Activated naive CD8-positive, alpha-beta T cell treated with anti-CD3 and anti-CD28 coated beads for 36 hours (primary cell): ENCODE measurements at places on chromosomes 1 and 21.

DNA sequence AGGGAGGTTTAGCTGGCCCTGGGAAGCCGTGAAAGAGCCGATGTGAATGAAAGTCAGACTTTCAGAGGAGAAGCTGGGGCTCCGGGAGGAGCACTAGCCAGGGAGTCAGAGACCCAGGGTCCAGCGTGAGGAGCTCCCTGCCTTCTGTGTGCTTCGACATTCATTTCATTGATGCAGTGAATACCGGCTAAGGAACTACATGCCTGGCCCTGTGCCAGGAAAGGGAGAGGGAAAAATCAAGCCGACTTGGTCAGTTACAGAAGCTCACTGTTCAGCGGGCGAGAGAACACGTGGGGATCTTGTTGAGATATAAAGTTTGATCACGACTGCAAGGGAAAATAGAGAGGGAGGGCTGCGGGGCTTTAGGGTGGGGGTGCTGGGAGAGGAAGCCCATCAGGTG is 76.7 kb upstream of the RUNX3 start:
- DNase-seq, result no peak

GRCh38 chr21:43965911-43966585 is 46.1 kb upstream of the TRAPPC10 start:
- no peak for DNase-seq

GRCh38 chr21:34771512-34772028 is 102.8 kb downstream of the CLIC6 start:
- DNase-seq, result no peak

DNA sequence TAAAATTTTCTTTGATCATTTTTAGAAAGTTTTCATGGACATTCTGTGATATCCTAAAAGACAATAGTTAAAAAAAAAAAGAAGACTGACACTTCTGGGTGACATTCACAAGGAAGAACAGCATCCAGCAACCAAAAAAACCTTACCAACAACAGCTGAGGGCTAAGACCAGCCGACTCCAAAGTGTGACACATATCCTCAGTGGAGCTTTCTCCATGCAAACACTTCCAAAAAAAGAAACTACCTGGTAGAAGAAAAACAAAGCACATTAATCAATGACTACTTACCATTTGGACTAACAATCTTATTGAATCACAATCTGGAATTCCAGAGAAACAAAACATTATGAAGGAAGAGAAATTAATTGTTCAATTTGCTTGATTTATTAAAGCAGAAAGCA is 88.2 kb downstream of the IARS2 start:
- no peak for DNase-seq

- DNase-seq, result no peak
These were observed 184.2 kb downstream of the SLC44A5 start for GRCh38 chr1:75426688-75427087.

DNA sequence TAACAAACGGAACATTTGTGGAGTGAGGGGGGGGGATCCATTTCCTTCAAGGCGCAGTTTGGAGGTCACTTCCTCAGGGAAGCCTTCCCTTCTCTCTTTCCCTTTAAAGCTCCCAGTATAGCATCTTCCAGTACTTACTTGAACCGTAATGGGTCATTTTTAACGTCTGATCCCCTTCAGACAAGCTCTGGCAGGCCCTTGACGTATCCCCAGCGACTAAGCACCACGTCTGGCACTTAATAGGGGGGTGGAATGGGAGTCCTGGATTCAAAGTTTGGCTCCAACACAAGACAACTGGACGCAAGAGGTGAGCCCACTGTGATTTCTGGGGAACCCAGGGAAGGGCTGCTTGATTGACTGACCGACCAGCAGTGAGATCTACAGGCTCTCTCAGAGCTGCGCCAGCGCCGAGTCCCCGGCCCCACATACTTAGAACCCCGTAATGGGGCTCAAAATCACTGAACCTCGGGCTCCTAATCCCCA is 441 bp downstream of the YARS1 start:
- DNase-seq, result no peak

GRCh38 chr21:32886339-32886738 is 114.8 kb upstream of the PAXBP1 start:
- no peak for DNase-seq

- DNase-seq, result no peak
These were observed 10.7 kb upstream of the CCN1 start for GRCh38 chr1:85569737-85570404.

GRCh38 chr1:33255347-33256220 is 708 bp upstream of the ZNF362 start:
- peak; percentile 48 for DNase-seq

DNA sequence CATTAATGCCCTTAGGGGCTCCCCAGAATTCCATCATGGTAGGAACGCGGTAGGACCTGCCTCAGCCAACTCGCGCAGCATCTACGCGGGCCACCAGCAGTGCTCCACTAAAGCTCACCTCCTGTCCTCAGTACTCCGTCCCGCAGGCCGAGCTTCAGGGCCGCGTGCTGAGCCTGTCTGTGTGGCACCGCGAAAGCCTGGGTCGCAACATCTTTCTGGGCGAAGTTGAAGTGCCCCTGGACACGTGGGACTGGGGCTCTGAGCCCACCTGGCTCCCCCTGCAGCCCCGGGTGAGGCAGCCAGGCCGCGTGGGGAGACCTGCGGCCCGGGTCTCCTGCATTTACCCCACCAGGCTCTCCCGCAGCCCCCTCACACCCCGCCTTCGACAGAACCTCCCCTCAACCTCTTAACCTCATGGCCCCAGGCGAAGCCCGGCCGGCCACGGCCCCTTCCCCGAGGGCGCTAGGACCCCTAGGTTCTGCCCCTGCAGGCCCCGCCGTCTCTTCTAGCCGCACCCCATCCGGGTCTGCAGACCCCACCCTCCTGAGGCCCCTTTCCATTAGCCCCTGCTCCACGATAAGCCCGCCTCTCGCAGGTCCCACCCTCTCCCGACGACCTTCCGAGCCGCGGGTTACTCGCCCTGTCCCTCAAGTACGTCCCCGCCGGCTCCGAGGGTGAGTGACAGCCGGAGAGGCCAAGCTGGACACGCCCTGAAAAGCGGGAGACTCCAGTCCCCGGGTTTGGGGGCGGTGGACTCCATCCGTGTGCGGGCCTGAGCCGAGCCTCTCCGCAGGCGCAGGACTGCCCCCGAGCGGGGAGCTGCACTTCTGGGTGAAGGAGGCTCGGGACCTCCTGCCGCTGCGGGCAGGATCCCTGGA is 9.1 kb downstream of the SYTL1 start:
- no peak for DNase-seq

- DNase-seq, result no peak
These were observed 53.3 kb downstream of the EIF4G3 start for GRCh38 chr1:21123287-21123948.

DNA sequence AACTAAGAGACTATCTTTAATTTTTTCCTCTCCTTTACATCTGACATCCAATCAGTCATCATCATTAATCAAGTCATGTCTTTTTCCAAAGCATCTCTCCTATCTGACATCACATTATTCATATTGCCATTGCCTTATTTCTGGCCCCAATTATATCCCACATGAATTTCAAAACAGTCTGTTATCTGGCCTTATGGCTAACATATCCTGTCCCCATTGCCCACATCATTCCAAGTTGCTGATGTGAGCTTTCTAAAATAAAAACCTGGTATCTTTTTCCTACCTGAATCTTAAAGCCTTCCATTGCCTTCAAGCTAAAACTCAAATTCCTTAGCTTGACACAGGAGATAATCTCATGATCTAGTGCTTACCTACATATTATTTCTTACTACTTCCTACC is 283.9 kb downstream of the LRRC40 start:
- DNase-seq, result no peak

- no peak for DNase-seq
These were observed 86.8 kb downstream of the GDAP2 start for GRCh38 chr1:117842408-117843170.

DNA sequence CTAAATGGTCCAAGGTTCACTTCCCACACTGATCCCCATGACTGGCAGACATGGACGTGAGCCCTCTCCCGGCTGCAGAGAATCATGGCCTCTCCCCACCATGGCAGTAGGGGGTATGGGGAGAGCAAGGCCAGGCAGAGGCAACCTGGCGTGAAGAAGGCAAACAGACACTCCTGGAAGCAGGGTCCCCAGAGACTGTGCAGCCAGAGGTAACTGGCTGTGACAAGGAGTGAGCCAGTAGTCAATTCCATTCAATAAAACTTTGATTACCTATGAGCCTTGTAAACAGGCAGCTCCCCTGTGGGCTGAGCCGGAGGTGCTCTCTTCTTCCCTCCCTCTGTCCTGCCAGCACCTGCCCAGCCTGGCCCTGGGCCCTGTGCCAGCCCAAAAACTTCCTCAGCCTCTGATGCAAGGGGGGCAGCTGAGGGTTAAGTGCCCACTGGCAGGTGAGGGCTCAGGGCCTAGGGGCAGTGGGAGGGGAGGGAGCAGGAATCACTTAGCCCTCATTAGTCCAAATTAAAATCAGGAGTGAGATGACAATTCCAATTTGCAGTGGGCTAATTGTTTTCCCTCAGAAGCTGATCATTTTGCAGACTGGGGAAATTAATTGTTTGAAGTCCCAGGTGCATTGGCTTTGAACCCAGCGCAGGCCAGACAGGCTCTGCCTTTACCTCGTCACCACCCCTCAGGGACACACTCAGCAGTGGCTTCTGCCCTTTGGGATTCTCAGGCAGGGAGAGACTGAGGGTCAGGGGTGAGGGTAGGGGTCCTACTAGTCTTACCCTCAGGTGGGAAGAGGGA is 35.6 kb downstream of the LRRN2 start:
- DNase-seq, result no peak

- DNase-seq, result no peak
These were observed 50.6 kb downstream of the LHX4 start for GRCh38 chr1:180280617-180281016.

DNA sequence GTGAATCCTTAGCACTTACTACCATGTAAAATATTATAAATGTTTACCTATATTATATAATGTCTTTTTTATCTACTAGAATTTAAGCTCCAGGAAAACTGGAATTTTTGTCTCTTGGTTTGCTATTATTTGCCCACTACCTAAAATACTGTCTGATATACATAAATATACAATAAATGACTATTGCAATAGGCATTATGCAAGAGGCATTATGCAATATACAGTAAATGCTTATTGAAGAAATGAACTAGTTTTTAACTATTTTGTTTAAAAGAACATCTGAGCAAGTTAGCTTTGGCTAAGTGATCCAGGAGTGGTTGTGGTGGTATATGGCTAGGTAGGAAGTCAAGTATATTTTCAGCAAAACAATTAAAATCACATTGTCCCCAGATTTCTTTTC is 640.2 kb upstream of the PKN2 start:
- no peak for DNase-seq
